ENCODE measurements at places on chromosomes 6 and 20.
A peak's percentile ranks its signal among the peaks of the same experiment; 100 is the strongest.

DNA sequence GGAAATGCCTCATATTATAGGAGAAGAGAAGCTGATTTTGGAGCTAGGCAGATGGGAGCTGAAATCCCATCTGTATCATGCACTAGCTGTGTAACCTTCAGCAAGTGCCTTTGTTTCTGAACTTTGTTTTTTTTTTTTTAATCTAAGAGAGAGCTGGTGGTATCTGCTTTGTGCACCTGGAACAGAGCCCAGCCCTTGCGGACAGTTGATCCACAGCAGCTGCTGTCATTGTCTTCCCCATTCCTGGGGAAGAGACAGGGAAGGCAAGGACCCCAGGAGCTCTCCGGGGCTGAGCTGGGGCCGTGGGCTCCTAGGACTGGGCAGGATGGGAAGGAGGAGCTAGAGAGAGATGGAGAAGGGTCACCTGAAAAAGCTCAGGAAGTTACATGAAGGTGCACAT lies 92.1 kb downstream of the SYNJ2 start:
- DNase-seq = no peak

DNA sequence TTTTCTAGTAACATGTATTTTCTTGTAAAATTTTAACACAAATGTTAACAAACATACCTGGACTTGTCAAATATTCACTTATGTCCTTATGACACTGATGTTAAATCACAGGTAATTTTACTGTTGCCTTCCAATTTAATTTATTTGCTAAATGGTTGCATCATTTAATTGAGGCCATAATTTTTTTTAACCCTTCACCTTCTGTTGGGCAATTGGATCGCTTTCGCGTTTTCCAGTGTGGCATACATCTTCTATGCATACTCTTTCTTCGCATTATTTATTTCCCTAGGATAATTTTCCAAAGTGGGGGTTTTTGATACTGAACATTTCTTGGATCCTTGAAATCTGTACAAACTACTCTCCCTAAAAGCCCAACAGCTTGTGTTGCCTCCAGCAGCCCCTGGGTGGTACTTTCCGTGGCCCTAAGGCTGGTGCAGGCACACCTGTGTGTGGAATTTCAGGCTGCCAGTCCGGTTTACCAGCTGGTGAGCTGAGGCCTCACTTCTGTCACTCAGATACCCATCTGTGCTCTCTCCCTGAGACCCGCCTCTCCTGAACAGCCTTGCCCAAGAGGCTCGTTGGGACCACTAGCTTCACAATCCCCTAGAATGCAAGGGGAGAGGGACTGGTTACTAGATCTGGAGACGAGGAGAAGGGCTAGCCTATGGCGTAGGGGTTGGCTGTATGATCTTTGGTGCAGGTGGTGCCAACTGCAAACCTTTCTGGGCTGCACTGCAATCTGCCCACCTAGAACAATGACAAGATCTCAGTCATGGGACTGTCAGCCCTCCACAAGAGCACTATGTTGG lies 11.2 kb upstream of the C20orf144 start:
- DNase-seq = no peak

DNA sequence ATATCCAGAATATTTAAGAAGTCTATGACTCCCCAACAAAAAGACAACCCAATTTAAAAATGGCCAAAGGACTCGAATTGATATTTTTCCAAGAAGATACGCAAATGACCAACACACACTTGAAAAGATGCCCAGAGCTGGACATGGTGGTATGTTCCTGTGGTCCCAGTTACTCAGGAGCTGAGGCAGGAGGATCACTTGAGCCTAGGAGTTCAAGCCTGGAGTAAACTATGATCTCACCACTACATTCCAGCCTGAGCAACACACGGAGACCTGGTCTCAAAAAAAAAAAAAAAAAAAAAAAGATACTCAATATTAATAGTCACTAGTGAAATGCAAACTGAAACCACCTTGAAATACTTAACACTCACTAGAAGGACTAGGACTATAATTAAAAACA lies 12.2 kb upstream of the ARMC2 start:
- DNase-seq = no peak

DNA sequence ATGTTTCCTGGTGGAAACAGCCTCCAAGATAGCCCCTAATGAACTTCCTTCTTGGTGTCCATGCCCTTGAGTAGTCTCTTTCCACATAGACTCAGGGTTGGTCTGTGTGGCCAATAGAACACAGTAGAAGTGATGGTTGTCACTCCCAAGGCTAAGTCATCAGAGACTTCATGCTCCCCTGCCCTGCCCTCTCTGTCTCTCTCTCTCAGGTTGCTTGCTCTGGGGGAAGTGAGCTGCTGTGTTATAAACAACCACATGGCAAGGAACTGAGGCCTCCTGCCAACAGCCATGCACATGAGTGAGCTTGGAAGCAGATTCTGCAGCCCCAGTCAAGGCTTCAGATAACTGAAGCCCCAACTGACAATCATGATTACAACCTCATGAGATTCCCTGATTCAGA lies 85.3 kb upstream of the SLC22A16 start:
- DNase-seq = no peak

DNA sequence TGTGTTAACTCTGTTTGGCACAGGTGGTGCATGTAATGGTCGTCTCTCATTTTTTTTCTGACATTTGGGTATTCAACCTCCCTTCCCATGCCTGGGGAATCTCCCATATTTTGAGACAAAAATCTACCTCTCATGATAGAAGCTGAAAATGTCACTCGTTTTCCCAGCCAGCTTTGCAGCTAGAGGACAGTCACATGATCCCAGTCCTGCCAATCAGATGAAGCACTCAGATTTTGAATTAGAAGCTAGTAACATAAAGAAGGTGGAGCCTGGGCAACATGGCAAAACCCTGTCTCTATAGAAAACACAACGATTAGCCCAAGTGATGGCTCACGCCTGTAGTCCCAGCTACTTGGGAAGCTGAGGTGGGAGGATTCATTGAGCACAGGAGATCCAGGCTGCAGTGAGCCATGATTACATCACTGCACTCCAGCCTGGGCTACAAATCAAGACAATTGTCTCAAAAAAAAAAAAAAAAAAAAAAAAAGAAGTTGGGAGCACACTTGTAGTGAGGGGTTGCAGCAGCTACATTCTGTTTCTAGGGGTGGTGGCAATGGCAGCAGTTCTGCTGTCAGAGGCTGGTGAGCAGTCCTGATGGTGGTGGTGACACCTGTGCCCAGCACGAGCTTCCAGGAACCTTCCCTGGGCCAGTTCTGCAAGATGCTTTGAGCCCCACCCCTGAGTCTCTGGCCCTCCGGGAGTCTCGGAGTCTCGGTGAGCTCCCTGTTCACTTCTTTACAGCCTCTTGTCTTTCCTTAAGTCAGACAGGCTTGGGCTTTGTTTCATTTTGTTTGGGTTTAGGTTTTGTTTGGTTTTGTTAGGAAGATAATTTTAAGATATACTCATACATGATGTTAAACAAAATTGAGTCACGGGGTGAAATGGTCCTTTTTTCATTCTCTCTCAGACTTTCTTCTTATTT lies 94.1 kb upstream of the KCNG1 start:
- no peak for DNase-seq

- DNase-seq = no peak
Measured at GRCh38 chr6:56527934-56528333, 114.8 kb downstream of the DST start.

DNA sequence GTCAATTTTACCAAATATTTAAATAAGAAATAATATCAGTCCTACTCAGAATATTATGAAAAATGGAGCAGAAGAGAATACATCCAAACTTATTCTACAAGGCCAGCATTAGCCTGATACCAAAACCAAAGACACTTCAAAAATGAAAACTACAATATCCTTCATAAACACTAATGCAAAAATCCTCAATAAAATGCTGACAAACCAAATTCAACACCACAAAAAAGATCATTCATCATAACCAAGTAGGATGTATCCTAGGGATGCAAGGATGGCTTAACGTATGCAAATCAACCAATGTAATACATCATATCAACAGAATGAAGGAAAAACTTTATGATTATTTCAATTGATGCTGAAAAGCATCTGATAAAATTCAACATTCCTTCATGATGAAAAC lies 352.4 kb upstream of the ADGRB3 start:
- DNase-seq = no peak

DNA sequence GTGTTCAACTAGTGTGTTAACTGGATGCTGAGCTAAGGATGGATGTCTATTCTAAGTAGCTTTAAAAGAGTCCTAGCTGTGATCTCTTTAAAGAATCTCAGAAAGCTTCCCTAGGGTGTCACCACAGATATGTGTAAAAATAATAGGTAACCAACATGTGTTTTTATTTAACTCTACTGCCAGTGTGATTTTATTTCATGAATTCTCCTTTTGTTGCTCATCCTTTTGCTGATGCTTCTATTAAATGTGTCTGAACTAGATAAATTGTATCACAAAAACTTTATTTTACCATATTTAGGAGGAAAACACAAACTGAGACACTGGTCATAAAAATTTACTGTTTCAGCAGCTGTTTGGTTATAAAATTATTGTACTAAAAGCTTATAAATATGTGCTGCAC lies 809.4 kb upstream of the CITED2 start:
- no peak for DNase-seq

DNA sequence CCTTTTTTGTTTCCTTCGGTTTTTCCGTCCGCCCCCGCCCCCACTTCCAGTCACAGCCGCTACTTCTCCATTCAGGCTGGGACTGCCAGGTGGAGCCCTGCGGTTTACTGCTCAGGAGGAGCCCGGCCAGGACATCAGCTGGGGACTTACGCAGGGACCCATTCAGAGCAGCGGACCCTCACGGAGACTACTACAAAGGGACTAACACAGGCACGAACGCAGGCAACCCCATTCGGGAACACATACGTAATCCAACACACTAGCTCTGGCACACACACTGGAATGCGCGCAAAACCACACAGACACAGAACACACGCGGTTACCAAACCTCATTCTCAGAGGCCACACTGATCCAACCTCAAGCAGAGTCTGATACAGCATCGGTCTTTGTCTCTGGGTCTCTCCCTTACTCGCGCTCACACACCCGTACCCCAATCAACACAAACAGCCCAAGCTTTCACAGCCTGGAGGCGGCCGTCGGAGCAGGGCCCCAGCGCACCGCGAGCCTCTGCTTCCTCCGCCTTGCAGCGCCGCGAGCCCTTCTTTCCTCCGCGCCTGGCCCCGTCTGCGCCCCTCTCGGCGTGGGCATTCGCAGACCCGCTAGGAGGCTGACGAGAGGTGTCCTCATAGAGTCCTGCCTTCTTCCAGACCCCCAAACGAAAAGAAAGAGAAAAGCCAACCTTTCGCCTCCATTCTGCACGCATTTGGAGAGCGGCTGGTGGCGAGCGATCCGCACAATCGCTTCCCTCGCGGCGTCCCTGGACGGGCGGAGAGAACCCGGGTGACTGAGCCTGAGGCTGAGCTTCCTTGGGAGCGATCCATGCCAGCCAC lies 1.1 kb upstream of the SLC32A1 start:
- DNase-seq = peak; percentile 39

- no peak for DNase-seq
Measured at GRCh38 chr6:4401408-4402368, 266.3 kb upstream of the ECI2 start.

Measured in NB4 (cell line).